Right ventricle myocardium superior (tissue), 1 donor: ENCODE measurements at places on chromosomes 6 and 20. TPM values are rescaled to one million over a fixed set of nuclear protein-coding genes. Genes with fewer than 3 reads are reported as not detected.

B3GAT2 gene
- not detected for total RNA-seq

NELFE gene
- total RNA-seq, result 39.6 TPM

GSTA4 gene
- total RNA-seq, result 7.0 TPM

ARMC12 gene
- total RNA-seq, result not detected

SOX18 gene
- total RNA-seq, result 34.3 TPM

HLA-DQA1 gene
- 5.5 TPM for total RNA-seq

EMILIN3 gene
- total RNA-seq, result 5.6 TPM

JAG1 gene
- total RNA-seq, result 22.1 TPM

TMEM217 gene
- not detected for total RNA-seq

HLA-DQA2 gene
- total RNA-seq, result 1.6 TPM

MEP1A gene
- not detected for total RNA-seq

CTCFL gene
- total RNA-seq, result not detected

PPP1R3G gene
- 14.2 TPM for total RNA-seq

OPRM1 gene
- not detected for total RNA-seq

GJA10 gene
- total RNA-seq, result not detected

NOX3 gene
- not detected for total RNA-seq

RIMS4 gene
- 0.13 TPM for total RNA-seq

ZC2HC1B gene
- not detected for total RNA-seq

NKX2-4 gene
- not detected for total RNA-seq

RFX6 gene
- total RNA-seq, result not detected

PRND gene
- not detected for total RNA-seq

PROCR gene
- total RNA-seq, result 9.3 TPM

DBNDD2 gene
- total RNA-seq, result 350 TPM

PHACTR3 gene
- total RNA-seq, result 10.0 TPM

GCNT2 gene
- 37.1 TPM for total RNA-seq

PRL gene
- not detected for total RNA-seq

CDSN gene
- total RNA-seq, result not detected

KCNQ5 gene
- not detected for total RNA-seq

THBS2 gene
- 8.6 TPM for total RNA-seq

SRMS gene
- not detected for total RNA-seq

HNF4A gene
- total RNA-seq, result not detected

HLA-G gene
- total RNA-seq, result not detected

CEP250 gene
- total RNA-seq, result 12.3 TPM

LY6G6F gene
- not detected for total RNA-seq

NKX2-2 gene
- not detected for total RNA-seq

RBM38 gene
- total RNA-seq, result 91.5 TPM

CLDN20 gene
- total RNA-seq, result not detected

COX4I2 gene
- total RNA-seq, result 9.3 TPM

LGSN gene
- total RNA-seq, result not detected

TRIM15 gene
- not detected for total RNA-seq

ULBP1 gene
- 0.13 TPM for total RNA-seq

PRSS16 gene
- total RNA-seq, result not detected

RTEL1 gene
- total RNA-seq, result 7.3 TPM

DACT2 gene
- total RNA-seq, result 1.6 TPM

HDAC2 gene
- total RNA-seq, result 41.0 TPM

FOXP4 gene
- total RNA-seq, result 14.4 TPM

PAK5 gene
- not detected for total RNA-seq

TSPO2 gene
- total RNA-seq, result not detected
